ENCODE measurements at places on chromosomes 7 and 10. TPM values are rescaled to one million over a fixed set of nuclear protein-coding genes. Genes with fewer than 3 reads are reported as not detected.

The CFAP46 gene
- total RNA-seq, result 0.35 TPM

The CDC14C gene
- not detected for total RNA-seq

The RBM20 gene
- 0.40 TPM for total RNA-seq

The GSTO2 gene
- 1.7 TPM for total RNA-seq

The OR13A1 gene
- total RNA-seq, result not detected

GRCh38 chr10:70430493-70431445 lies 10.7 kb downstream of the NODAL start:
- DNase-seq, result no peak

DNA sequence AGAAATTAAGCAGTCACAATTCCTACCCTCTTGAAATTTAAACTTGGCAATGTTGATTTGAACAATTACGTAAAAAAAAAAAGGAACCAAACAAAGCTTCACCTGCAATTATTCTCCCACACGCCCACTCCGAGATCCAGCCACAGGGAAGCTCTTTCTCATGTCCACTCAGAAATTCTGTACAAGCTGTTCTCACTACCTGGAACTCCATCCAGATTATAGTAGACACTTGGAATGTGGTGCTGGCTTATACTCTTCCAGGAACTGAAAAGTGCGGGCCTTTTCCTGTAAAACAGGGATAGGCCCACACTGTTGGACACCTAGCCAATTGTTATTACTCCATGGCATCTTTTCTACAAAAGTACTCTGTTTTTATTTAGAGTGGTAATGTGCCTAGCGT lies 20.3 kb upstream of the TOMM7 start:
- DNase-seq, result no peak

- no peak for DNase-seq
Measured at GRCh38 chr10:64086083-64086767, 565.0 kb downstream of the REEP3 start.

DNA sequence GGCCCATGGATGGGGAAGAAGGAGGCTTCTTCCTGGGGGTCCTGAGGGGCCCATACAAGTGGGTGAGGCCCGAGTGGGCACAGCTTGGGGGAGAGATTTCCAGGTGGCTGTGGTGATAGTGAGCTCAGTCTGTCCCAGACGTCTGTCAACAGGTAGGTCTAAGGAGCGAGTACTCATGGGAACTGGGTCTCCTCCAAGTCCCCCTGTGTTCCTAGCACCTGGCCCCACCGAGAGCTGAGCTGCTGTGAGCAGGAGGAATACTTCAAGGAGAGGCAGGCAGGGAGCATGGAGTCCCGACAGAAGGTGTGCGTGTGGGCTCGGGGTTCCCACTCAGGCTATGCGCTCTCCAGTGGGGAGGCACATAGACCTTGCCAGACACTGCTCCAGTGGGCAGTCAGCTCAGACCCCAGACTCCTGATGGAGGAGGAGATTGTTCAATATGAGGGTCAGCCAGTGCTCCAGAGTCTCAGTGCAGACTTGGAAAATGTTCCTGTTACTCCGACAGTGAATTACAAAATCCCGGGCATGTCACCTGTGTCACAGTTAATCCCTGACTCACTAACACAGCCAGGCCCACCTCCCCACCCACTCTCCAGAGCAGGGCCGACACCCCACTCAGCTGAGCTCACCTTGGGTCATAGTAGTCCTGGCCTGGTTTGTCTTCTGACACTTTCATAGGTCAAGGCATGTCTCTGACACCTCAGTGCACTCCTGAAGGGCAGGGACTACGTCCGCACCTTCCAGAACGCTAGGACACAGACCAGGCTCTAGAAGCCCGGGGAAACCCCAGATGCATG lies 28.2 kb upstream of the C10orf53 start:
- no peak for DNase-seq

- DNase-seq, result no peak
Measured at GRCh38 chr7:112060625-112061024, 145.6 kb downstream of the DOCK4 start.

DNA sequence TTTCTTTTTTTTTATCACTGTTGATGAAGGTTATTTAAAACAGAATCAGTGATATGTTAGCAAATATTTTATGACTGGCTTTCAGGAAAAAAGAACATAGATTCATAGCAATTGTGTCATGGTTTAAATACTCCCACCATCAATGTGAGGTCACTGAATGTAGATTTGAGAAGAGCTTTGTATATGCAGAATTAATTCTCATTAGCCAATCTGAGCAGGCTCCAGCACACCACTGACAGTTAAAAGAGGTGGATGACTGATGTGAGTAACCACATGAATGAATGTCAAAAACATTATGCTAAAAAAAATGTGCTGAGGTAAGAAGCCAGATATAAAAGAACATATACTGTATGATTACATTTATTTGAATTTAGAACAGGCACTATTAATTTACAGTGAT lies 174.8 kb upstream of the KAT6B start:
- DNase-seq, result no peak

GRCh38 chr7:2638224-2638991 lies 6.6 kb downstream of the TTYH3 start:
- no peak for DNase-seq

DNA sequence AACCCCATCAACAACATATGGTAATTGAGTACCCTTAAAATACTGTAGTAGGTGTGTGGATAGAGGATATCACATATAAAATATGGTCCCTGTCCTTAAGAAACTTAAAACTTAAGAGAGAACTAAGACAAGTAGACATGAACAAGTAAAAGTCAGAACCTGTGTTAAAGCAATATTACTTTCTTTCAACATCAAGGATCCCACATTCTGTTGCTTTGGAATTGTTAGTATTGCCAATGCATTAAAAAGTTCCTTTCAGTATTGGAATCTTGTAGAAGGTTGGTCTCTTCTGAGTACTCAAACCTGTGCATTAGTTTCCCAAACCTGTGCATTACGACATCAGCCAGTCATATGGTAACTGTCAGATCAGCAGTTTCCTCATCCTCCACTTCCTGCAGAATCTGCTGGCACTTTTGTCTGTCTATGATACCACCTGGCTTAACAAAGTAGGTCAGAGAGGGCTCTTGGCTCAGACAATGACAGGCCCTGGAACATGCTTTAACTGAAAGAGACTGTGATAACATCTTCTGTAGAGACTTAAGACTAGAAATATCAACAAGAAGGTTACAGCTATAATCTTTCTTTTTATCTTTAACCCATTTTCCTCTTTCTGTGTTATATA lies 56.5 kb downstream of the CCDC71L start:
- no peak for DNase-seq

DNA sequence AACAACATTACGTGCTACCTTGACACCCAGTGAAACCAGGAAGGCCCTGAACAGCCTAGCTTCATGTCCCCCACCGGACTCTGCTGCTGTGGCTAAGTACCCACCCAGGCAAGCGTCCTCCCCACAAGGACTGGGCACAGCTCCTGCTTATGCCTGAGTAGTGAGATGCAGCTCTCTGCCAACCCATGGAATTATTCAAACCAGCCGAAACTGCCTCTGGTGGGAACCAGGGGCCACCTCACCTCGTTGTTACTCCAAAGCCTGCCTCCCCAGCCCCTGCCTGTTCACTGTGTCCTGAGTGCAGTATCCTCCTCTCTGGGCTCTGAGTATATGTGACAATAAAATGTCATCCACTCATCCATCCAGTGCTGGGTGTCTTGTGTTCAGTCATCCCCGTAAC lies 52.4 kb downstream of the CAMK2B start:
- DNase-seq, result no peak

DNA sequence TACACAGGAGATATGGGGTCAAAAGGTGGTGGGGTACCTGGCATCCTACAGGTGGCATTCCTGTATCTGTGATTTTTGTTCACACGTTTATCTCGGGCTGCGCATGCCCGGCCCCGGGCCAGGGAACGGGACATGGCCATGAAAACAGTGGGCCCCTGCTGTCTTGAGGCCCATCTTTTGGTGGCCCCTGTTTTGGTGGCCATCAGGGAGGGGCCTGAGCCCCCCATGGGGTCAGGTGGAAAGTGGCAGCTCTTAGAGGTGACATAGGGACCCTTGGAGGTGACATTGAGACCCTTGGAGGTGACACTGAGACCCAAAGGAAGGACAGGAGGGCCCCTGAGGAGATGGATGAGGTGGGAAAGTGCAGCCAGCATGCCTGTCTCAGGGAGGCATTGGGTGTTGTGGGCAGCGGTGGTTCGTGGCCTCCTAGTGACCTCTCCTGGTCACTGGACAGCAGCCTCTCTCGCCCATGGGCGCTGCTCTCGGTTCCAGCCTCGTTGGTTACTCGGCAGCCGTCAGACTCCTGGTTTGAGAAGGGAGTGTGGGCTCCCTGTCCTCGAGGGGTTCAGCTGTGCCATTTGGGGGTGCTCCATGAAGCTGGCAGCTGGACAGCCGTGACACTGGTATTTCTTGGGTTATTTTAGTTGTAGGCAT lies 39.9 kb downstream of the INPP5A start:
- no peak for DNase-seq
